ENCODE measurements at places on chromosomes 4 and X.

DNA sequence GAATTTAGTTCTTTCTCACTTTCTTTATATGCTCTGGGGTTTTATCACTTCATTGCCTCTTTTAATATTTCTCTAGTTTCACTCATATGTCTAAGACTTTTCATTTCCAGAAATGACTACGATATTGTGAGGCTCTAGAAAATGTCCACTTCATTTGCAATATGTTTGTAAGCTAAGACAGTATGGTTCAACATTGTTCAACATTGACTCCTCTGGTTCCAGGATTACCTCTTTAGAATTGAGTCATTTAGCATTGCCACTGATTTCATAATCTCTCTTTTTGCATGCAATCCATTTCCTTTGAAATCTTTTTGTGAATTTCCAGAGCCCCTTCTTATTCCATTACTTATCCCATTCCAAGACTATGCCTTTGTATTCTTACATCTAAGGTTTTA, 32.3 kb downstream of the BBS12 start:
- no peak for DNase-seq

- peak; percentile 43 for DNase-seq
Observed at GRCh38 chrX:69165087-69165651, at the start of gene PJA1. Gene PJA1, minus strand, starts transcription at chrX:69165453. Its CDS starts 2,380 bp downstream, at chrX:69163073.

- DNase-seq = no peak
Observed at GRCh38 chrX:66162331-66162822, 1.7 kb upstream of the HEPH start.

DNA sequence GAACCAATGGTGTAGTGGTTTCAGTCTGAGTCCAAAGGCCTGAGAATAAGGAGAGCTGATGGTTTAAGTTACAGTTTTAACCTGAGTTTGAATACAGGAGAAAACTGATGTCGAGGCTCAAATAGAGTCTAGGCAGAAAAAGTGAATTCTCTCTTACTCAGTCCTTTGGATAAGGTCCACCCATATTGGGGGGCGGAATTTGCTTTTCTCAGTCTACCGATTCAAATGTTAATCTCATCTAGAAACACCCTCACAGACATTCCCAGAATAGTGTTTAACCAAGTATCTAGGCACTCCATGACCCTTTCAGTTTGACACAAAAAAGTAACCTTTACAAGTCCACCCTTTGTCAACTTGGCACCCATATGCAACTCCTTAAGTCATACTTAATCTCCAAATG, 216.0 kb downstream of the GRID2 start:
- no peak for DNase-seq

- no peak for DNase-seq
Observed at GRCh38 chr4:188971125-188971524, 831.9 kb downstream of the TRIML1 start.

GRCh38 chr4:78971326-78971725, 32.1 kb upstream of the PAQR3 start:
- DNase-seq = no peak

DNA sequence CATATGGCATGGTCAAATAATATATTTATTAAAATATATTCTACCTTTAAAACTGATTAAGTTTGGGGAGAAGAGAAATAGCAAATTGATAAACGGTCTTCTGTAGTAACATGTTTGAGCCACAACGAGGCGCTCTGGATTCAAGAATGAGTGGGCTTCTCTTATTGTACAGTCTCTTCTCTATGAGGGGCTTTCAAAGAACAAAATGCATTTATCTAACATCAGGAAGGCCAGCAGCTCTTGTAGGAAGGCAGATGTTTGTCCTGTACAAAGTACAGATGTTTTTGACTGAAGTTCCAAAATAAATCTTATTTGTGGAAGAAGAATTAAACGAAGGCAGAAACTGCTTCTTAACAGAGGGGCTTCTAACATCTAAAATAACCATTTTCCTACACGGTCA, 153.6 kb downstream of the RASL11B start:
- DNase-seq = no peak

DNA sequence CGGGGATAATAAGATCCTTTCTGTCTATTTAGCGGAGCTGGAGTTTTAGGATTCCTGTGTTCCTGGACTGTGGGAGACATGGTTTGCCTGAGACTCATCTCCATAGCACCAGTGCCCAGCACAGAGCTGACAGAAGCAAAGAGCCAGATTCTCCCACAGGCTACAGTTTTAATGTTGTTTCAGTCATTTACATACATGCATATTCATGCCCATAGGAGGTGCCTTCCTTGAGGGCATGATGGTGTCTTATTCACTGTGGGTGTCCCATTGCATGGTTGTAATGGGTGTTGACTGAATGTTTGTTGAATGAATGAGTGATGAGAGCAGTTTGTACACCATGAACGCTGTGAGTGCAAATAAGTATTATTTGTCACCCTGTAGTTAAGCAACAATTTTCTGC, 260.6 kb downstream of the EVC2 start:
- DNase-seq = no peak

- DNase-seq = no peak
Observed at GRCh38 chr4:160928482-160928881, 1235.3 kb downstream of the FSTL5 start.

DNA sequence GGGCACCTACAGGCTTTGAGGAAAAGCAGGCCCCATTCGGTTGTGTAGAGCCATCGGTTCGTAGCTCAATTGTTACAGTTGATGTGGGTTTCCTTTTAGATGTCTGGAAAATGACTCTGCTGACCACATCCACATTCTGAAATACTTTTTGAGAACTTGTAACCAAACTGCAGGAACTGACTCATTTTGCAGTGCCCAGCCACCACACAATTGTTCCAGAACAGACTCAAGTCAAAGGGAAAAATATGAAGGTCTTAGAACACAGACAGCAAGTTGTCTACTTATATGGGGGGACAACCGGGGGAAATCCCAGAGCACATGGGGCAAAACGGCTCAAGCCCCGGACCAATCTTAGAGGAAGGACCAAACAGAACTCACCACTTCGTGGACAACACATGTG, 557.6 kb upstream of the DIPK2B start:
- DNase-seq = no peak

DNA sequence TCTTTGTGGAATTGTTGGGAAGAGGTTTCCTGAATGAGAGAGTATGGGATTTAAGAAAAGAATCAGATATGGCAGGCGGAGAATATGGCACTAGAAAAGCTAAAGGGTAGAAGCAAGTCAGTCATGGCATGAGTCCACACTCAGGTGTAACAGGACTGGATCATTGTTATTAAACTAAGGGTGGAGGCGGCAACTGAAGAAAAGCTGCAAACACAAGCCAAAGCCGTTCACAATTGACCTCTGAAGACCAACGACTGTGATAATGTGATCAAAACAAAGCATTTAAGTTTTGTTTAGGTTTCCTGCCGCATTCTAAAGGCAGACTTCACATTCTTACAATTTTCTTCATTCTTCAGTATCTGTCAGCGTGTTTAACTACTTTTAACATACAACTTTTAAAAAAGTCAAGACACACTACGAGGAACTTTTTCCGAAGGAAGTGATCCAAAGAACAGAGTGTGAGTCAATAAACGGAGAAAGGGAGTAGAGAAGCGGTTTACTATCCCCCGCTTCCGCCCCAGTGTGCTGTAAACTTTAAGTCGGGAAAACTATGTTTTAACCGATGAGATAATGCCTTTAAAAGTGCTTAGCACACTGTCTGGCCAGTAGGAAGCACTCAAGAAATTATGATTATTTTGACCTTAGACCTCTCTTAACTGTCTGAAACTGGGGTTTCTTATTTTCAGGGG, 909 bp upstream of the SLAIN2 start:
- DNase-seq = no peak

DNA sequence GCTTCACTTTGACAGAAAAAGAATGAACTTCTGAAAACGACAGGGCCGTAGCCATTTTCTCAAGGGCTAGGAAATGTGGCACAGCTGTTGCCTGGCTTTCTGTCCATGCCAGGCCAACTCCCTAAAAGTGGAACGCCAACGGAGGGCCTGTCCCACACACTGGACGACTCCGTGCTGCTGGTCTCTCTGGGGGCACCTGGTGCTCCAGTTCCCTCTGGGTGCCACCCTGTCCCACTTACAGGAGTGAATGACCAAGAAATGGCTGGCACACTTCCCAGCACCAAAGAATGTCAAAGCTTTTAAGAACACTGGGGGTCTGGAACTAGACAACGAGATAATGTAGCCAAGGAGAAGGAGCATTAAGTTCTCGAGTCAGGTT, 40.9 kb downstream of the GATB start:
- no peak for DNase-seq

Measured in memory B cell (primary cell).